Dermis blood vessel endothelial cell (primary cell): ENCODE measurements at places on chromosomes 4 and X. TPM values are rescaled to one million over a fixed set of nuclear protein-coding genes. Genes with fewer than 3 reads are reported as not detected.

The TSPAN7 gene
- total RNA-seq: 25.2 and 28.4 TPM in 2 replicates

The TAF7L gene
- total RNA-seq: 0.23 TPM in 1 of 2 replicates, not detected in the other

The SLC16A2 gene
- 0.70 and 1.0 TPM in 2 replicates for total RNA-seq

The UGT2A1 gene
- under 0.01 and 0.05 TPM in 2 replicates for total RNA-seq

The PNMA5 gene
- not detected in 2 replicates for total RNA-seq

The TLR3 gene
- 2.4 and 7.1 TPM in 2 replicates for total RNA-seq

The MAGEC1 gene
- not detected in 2 replicates for total RNA-seq

The OTUD5 gene
- total RNA-seq: 29.4 and 38.2 TPM in 2 replicates

The CENPVL2 gene
- not detected in 2 replicates for total RNA-seq

The KIAA1210 gene
- total RNA-seq: not detected in 2 replicates

The RBM46 gene
- total RNA-seq: 0.70 TPM in 1 of 2 replicates, not detected in the other

The IQSEC2 gene
- total RNA-seq: 1.8 and 3.9 TPM in 2 replicates

The SLC6A14 gene
- not detected in 2 replicates for total RNA-seq

The CFI gene
- total RNA-seq: 94.8 and 132 TPM in 2 replicates

The ADAMTS3 gene
- 0.51 and 0.68 TPM in 2 replicates for total RNA-seq

The GALNTL6 gene
- not detected in 2 replicates for total RNA-seq

The PRPS1 gene
- 25.7 and 39.5 TPM in 2 replicates for total RNA-seq

The CTSO gene
- total RNA-seq: 9.3 and 10.7 TPM in 2 replicates

The FOXR2 gene
- not detected in 2 replicates for total RNA-seq

The ETDB gene
- total RNA-seq: not detected in 2 replicates

The NALF2 gene
- total RNA-seq: 0.05 and 2.9 TPM in 2 replicates

The NHSL2 gene
- 28.6 and 53.8 TPM in 2 replicates for total RNA-seq

The AMOT gene
- total RNA-seq: 2.0 and 7.1 TPM in 2 replicates

The NELFA gene
- 13.8 and 17.0 TPM in 2 replicates for total RNA-seq

The NUP54 gene
- total RNA-seq: 59.1 and 64.8 TPM in 2 replicates

The PLK4 gene
- 7.1 and 25.7 TPM in 2 replicates for total RNA-seq

The FRMPD4 gene
- 0.05 TPM in 1 of 2 replicates, not detected in the other for total RNA-seq

The IL3RA gene
- total RNA-seq: 23.6 and 64.7 TPM in 2 replicates

The TCP11X2 gene
- not detected in 2 replicates for total RNA-seq

The UNC5C gene
- total RNA-seq: under 0.01 and 0.23 TPM in 2 replicates

The TBCK gene
- 34.5 and 44.1 TPM in 2 replicates for total RNA-seq

The RNF113A gene
- 18.0 and 19.6 TPM in 2 replicates for total RNA-seq

The METTL14 gene
- total RNA-seq: 54.4 and 63.8 TPM in 2 replicates

The PCSK1N gene
- 0.17 and 0.42 TPM in 2 replicates for total RNA-seq

The GAB1 gene
- 25.8 and 34.5 TPM in 2 replicates for total RNA-seq
